ENCODE measurements at places on chromosomes 2 and 18.

GRCh38 chr2:57190007-57190406, 856.6 kb upstream of the VRK2 start:
- DNase-seq = no peak

DNA sequence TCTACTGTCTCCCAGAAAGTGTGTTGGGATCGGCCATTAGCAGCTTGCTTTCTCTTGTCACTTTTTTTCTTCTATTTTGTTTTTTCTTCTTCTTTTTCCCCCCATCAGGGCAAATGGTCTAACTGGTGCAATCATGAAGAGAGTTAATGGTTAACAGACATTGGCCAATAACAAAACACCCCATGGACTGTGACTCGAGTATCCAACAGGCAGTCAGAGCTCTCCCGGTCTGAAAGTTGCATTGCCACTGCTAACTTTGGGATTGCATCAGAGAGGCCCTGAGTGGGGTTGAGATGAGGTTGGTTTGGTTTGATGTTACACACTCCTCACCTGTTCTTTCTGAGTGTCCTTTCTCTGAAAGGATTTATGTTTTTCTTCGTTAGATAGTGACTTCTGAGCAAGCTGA, 12.9 kb upstream of the SNORC start:
- DNase-seq = peak; percentile 59

- no peak for DNase-seq
These were observed 43.9 kb upstream of the GALR1 start for GRCh38 chr18:77205769-77206168.

DNA sequence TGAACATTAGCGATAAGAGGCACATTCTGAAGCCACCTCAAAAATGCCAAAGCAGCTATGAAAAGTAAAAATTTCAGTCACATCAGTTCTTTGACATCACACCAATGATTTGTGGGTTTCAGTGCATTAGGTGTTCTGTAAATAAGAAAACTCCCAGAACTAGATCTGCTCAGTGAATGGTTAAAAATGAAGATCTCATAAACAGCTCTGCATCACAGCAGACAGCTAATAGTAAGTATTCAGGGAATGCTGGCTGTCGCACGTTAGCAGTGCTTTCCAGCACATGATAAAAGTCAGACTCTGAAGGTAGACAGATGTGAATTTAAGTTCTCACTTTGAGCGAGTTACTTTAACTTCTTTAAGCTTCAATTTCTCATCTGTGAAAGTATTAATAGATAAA, 154.9 kb downstream of the SATB2 start:
- DNase-seq = no peak

DNA sequence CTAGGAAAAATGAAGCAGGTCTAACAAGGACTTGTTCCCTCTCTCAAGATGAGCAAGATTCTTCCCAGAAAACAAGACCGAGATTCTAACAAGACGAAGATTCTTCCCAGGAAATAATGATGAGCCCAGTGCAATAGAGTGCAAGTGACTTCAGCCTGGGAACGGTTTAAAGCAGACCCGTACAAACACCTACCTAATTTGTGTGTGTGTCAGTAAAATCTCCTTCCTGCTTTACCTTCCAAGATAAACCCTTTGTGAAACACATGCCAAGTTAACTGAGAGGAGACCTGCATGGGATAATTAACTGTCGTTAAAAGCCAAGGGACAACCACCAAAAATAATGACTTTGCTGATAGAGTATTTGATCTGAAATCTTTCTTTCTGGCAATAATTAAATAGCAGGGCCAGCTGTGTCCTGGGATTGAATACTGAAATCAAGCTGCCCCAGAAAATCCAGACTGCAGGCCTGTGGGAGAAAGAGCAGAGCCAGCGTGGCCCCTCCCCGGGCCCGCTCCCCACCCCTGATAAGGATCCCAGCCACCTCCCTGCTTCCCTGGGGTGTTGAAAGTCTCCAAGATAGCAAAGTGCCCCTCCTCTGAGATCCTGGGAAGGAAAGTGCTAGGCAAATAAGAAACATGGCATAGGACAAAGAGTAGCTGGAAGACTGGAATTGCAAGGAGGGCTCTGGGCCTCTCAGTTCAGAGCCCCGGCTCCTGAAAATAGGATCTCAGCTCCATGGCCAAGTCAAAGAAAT, 145.5 kb downstream of the CYP26B1 start:
- DNase-seq = no peak

- DNase-seq = no peak
These were observed 103.3 kb downstream of the ALK start for GRCh38 chr2:29817801-29818680.

- no peak for DNase-seq
These were observed 93.5 kb upstream of the MGAT4A start for GRCh38 chr2:98824256-98825019.

- no peak for DNase-seq
These were observed 79.1 kb upstream of the FMNL2 start for GRCh38 chr2:152255918-152256317.

GRCh38 chr2:10273215-10274175, 29.2 kb upstream of the HPCAL1 start:
- peak; percentile 6 for DNase-seq

DNA sequence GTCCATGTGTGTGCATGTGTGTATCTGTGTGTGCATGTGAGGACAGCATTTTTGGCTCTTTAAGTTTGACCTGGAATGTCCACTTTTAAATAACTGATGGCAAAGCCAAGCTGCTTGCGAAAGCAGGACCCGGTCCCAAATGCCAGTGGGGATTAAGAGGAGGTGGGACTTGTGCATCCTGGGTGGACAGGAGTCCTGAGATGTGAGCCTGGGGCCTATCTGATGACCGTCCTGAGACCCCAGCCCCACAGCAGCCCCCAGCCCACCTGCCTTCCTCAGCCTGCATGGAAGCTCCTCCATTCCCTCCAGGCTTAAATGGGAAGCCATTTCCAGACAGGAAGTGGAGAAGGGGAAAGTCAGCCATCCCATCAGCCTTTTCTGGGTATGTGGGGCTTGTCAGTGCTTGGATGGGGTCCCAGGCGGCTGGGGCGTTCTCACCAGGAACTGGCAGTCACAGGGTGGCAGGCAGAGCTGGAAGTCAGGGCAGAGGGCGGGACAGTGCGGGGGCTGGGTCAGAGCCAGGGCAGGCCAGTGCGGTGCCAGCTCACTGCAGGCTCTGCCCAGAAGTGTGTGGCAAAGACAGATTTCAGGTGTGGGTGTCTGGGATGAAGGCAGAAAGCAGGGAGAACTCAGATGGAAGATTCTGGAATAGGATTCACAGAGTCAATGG, 117.8 kb downstream of the ACKR3 start:
- no peak for DNase-seq

- DNase-seq = no peak
These were observed 346.5 kb downstream of the PARD3B start for GRCh38 chr2:204891739-204892138.

GRCh38 chr2:217510771-217511291, 492.0 kb downstream of the TNS1 start:
- peak; percentile 25 for DNase-seq

DNA sequence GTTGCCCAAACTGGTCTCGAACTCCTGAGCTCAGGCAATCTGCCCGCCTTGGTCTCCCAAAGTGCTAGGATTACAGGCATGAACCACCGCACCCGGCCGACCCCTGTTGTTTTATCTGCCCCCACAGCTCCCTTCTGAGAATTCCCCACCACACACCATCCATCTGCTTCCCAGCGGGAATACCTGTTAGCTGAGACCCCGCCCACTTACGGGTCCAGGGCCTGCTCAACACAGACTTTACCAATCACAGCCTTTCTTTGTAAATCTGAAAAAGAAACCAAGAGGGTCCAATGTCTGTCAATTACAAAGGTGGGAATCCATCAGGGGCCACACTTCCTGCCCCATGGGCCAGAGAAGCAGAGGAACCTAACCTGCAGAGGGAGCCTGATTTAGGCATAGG, 14.2 kb upstream of the CABLES1 start:
- DNase-seq = no peak

- no peak for DNase-seq
These were observed 192.5 kb downstream of the EN1 start for GRCh38 chr2:118654945-118655344.

DNA sequence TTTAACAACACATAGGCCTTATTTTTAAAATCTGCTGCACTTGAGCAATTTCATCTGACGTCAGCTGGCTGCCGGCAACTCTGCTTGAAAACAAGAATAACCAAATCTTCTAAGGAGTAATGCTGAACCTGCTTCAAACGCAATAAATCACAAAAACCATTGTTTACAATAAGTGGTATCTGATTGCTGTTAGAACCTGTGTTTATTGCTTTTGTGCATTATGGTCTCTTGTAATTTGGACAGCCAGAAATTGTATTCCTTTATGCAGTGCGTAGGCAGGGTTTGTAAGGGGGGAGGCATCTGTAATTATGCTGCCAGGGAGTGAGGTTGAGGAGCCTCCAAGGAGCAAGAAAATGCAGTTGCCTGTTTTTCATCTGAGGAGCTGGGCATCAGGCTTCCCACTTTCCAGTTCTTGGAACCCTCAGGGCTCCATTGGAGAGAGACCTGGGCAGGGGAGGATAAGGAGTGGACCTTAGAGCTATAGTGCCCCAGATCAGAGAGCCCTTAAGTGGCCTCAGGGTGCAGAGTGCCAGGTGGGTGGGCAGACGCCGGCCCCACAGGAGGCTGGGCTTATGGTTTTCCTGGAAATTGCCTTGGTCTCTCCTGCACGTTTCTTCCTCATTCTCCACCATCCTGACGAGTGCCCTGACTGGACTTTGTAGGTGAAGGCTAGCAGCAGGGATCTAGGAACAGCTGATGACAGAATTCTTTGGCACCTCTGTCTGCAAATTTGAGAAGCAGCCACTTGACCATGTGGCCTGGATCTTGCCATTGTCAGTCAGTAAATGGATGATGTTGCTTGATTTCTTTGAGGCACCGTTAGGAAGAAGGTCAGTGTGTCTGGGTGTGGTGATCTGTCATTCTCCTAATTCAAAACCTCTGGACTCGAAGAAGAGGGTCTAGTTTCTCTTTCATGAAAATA, 129.2 kb downstream of the KLHL29 start:
- peak; percentile 78 for DNase-seq

DNA sequence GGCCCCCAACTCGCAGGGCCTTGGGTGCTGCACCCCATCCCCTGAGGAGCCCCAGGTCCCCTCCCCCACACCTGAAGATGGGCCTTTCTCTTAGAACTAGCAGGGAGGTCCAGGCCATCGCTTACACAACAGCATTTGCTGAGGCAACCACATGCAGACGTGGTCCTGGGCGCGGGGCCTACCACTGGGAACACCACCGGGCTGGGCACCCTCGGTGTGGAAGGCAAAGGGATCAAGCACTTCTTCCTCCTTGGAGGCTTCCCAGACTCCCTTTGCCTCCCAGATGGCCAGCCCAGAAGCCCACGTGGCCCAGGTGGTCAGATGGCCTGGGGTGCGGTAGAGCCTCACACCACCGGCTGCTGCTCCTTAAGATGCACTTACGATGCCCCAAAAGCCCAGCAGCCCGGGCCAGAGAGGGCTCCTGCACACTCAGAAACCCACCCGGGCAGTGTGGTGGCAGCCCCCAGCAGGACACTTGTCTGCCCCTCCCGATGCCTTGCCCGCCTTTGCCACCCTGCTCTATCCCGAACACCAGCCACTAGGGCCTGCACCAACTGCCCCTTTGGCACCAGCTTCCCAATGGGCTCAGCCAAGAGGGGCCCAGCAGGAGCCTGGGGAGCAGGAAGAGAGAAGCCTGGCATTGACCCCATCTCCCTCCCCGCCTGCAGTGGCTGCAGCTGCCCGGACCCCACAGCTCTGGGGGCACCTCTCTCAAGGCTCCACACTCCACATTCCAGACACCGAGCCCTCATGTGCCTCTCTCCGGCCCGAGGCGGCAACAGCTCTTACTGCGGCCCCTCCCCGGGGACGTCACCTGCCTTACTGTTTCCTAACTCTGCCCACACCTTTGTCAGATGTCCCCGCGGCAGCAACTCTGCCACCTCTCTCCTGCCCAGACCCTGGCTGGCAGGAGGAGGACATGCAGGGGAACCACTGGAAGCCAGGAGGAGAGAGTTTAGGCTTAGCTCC, 13.9 kb upstream of the MLPH start:
- DNase-seq = no peak

DNA sequence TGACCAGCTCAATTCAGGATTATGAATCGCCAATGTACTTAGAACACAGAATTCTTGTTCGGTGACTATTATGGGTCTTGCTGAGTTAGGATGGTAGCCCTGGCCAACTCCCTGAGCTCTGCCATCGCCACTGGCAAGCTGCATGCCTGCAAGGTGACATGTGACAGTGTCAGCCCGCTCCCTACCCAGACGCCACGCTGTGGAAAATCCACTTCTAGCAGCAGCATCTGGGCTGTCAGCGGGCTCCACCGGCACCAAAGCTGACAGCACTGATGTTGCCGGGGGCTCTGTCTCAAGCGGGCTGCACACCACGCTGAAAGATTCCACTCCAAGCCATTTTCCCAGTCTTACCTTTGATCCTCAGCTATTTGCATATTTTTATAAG, 100.7 kb downstream of the MYT1L start:
- DNase-seq = no peak

DNA sequence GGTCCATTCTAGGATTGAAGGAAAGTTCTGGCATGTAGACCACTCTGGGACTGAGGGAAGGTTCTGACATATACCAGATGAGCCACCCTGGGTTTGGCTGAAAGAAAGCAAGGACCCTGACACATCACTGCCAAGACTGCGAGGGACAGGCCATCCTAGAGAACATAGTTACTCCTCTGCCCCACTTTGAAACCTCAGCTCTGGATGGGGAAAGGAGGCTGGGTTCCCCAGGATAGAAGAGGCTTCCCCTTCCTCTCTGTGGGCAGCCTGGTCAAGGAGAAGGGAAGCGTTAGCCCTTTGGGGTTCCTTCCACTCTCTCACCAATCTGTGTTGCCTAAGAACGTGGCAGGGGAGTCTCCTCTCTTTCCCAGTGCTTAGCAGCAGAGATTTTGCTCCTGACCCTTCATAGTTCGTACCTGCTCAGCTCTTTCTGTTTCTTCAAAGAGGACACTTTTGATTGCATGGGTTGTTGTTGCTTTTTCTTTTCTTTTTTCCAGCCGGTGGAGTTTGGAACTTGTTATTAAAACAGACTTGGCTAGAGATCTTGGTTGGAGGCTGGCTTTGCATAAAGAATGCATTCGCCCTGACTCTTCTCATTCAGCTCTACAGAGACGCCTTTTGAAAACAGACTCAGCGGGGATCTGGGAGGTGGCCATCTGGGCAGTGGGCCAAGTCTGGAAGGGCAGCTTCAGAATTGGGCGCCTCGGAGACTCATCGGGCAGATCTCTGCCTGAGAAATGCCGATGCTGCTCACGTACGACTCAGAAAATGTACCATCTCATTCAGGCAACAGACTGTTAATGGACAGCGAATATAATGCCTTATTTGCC, 166.1 kb downstream of the CLIP4 start:
- no peak for DNase-seq

GRCh38 chr2:224574423-224575084, 10.6 kb downstream of the CUL3 start:
- no peak for DNase-seq

Data from gastrocnemius medialis (tissue), 4 donors.